HFF-Myc (cell line): ENCODE measurements at places on chromosomes 11 and 22.

DNA sequence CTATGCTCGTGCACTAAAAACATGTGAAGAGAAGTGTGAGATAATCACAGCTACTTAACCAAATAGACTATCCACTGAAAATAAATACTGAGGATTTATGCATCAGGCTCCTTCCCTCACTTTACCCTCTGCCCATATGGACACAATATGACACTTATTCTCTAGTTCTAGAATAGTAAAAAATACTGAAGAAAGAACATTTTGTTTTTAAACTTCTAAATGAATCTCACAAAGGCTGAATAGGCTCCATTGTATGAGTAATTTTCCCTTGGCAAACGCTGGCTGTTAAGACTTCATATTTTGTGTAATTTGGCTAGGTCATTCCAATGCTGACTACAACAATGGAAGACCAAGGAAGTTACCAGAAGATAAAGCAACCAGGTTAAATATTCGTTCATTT is 9.9 kb downstream of the HPS5 start:
- DNase-seq, result no peak

GRCh38 chr11:28269586-28269985 is 161.4 kb downstream of the METTL15 start:
- DNase-seq, result no peak

DNA sequence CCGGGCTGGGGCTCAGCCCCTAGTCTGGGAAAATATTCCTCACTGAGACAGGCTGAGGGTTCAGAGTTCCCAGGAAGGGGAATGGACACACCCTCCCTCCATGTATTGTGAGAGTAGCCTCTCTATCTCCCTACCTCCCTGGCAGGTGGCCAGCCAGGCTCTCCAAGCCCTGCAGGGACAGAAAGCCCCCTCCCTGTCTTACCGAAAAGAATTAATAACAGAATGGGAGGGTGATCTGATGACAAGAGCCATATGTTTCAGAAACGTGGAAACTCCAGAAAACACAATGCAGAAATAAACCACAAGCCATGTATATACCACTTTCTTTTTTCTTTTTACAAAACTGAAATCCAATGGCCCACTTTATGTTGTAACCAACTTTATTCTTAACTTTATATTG is 140.0 kb downstream of the CHST1 start:
- DNase-seq, result no peak

DNA sequence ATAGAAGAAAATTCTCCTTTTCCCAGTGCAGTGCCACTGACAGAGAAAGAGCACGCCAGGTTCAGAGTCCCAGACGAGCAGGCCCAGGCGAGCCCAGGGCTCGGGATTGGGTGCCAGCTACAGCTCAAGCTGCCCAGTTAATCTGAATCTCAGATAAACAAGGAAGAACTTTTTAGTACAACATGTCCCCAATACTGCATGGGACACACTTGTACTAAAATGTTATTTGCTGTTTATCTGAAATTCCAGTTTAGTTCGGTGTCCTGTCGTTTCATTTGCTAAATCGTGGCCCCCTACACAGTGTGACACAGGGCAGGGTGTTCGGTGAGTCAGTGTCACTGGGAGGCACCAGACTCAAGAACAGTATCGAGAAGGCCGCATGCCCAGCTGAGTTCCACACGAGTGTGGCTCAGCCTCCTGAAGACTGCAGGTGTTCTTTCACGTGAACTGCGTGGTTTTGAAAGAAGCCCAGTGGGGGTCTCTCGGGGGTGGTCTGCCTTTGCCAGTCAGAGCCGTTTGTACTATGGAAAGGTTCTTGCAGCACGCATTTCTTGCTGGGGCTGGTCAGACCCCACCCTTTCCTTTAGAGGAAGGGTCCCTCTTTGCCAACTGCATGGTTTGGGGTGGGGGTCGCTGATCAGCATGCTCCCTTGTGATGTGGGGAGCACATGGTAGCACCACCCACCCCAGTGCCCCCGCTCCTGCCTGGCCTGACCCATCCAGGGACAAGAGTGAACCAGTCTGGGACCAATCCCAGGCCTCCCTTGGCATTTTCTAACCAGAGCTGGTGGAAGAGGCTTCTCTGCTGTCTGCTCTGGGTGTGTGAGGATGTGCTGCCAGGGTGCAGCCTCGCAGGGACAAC is 115.6 kb upstream of the B3GAT1 start:
- DNase-seq, result no peak

- DNase-seq, result no peak
Measured at GRCh38 chr11:58511636-58512035, 3.7 kb upstream of the OR5B21 start.

DNA sequence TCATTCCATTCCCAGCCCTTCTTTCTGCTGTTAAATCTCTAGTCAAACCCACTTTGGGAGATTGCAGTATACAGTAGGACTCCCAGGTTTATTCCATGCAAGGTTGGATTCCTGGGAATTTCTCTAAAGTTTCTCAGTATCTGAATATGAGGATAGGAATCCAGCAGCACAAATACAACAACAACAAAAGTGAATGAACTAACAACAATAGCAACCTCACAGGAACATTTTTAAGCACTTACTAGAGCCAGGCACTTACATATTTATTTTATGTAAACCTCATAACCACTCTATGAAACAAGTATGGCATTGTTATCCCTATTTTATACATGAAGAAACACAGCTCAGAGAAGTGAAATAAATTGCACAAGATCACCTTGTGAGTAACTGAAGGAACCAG is 1.9 kb downstream of the MMP7 start:
- DNase-seq, result no peak
